ENCODE measurements at places on chromosomes 11 and 22.

GRCh38 chr11:22677153-22677903 is 10.9 kb downstream of the GAS2 start:
- DNase-seq: no peak

GRCh38 chr11:2209900-2210321 is 38.3 kb upstream of the TH start:
- DNase-seq: no peak

DNA sequence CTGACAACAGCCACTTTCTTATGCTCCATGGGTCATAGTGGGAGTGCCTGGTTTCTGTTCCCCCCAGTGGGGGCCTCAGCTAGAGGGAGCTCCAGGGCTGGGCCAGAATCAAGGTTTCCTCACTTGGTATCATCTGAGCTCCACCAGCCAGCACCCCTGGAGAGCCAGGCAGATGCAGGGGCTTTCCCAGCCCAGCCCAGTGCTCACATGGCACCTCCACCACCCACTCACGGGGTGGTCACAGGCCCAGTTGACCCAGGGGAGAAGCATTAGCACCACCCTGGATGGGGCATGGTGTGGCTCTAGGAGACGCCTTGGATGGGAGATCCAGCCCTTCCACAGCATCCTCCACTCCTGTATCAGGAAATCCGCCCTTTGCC is 24.1 kb upstream of the WNT7B start:
- no peak for DNase-seq

DNA sequence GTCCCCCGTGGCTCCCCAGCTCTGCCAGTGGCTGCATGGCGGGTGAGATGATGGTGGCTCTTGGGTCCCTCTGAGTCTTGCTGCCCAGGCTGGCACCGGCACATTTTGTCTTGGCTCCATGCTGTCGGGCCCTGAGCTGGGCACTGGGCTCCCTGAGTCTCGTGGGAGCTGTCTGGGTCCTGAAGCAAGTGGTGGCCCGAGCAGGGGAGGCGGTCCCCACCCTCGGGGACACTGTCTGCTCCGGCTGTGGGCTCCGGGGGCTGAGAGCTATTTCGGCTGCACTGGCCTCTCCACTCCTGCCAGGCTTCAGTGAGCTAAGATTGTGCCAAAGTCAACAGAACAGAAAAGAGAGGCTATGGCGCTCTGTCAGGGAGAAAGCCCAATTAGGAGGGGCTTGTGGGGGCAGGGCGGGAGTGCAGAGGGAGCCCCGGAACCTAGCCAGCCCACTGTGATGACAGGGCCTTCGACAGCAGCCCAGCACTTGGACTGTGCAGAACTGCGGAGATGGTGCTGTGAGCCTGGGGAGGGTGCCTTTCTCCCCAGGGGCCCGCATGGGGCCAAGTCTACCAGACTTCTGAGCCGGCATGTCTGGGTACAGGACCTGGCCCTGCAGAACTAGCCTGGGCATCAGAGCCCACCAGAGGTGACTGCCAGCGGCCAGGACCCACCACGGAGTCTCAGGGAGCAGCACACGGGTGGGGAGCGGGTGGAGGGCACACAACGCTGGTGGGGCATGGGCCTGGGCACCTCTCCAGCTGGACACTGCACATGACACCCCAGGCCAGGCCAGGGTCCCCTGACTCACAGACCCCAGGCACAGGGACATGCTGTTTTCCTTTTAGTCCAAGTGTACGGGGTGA is 38.0 kb downstream of the RTN4R start:
- DNase-seq: no peak

DNA sequence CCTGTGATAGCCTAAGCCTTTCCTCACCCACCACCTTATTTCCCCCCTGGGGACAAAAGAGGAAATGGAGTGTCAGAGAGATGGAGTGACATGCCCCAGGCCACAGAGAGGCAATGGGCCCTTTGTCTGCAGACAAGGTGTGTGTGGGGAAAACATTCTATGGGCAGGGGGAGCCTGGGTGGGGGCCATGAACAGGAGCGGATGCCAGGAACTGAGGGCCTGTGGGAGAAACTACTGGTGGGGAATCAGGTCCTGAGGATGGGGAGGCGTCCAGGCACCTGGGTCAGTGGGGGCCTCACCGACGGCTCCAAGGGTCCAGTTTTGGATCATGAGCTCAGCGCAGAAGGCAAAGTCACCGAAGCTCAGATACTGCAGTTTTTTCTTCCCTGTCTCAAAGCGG is 3.0 kb downstream of the FIBP start:
- no peak for DNase-seq

- DNase-seq: no peak
These were observed 89.2 kb downstream of the TSPAN18 start for GRCh38 chr11:44815917-44816456.

DNA sequence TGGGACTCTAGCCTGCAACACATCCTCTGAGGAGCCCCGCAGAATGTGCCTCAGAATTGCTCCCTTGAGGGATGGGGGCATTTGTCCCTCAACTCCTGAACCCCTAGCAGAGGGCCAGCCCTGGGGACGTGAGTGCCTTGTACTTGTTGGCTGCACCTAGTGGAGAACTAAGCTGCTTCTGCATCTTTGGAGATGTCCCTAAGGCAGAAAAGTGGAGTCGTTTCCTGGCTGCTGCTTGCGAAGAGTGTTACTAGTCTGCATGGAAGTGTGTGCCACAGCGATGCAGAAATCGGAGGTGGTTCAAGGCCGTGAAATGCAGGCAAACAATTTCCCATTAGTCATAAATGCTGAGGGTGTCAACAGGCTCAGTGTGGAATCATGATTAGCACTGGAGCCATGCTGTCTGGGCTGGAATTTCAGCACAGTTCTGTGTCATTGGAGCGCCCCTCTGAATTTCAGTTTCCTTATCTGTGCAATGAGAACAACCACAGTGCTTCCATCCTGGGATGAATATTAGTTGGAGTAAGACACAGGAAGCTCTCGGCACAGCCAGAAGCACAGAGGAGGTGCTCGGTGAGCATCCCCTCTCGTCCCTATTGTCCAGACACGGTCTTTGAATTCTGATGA is 56.5 kb downstream of the MIAT start:
- no peak for DNase-seq

GRCh38 chr11:9104580-9104979 is 13.2 kb upstream of the SCUBE2 start:
- no peak for DNase-seq

- DNase-seq: no peak
These were observed 42.3 kb downstream of the EIF4ENIF1 start for GRCh38 chr22:31447337-31447736.

GRCh38 chr11:66641834-66642233 is 3.3 kb downstream of the RBM4 start:
- no peak for DNase-seq

DNA sequence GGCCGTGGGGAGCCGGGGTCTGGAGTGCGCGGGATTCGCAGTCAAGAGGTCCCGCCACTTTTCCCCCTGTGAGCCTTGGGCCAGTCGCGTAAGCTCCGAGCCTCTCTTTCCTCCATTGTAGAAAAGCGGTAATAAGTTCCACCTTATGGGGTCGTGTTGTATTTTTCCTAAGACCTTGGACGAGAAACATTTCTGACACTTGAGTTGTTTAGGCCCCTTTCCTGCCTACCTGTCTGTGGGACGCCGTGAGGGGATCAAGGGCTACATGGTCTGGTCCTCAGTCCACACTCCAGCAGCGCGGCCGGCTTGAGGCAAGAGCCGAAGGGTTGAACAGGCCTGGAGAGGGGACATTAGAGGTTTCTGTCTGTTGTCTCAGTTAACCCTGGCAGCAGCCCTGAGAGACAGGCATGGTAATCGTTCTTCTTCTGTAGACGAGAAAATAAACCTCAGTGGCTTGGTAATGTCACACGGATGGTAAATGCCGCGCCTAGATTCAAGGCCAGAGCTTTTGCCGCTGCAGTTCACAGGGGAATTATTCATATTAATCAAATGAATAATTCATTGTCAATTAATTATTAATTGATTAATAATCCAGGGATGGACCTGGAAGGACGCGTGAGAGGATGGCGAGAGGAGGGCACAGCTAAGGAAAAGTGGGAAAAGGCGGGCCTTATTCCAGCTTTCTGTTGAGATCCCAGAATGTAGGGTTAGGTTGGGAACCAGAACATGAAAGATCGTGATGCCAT is 545 bp downstream of the FEN1 start:
- no peak for DNase-seq

- DNase-seq: peak; percentile 72
These were observed 77.4 kb upstream of the WNT7B start for GRCh38 chr22:46054091-46055073.

- DNase-seq: no peak
These were observed 2168.8 kb upstream of the RAG2 start for GRCh38 chr11:38766796-38767195.

DNA sequence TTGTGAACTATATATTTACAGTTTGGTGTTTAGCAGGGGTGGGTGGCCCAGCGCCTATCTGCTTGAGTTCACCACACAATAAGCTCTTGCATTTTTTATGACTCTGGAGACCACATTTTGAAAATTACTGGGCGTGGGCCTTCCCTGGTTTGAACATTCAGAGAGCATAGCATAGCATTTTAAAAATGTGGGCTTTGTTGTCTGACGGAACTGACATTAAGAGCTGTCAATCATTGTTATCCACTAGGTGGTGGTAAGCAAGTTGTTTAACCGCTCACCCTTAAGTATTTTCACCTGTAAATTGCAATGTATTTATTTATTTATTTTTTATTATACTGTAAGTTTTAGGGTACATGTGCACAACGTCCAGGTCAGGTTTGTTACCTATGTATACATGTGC is 1.0 kb downstream of the NLRP14 start:
- no peak for DNase-seq

DNA sequence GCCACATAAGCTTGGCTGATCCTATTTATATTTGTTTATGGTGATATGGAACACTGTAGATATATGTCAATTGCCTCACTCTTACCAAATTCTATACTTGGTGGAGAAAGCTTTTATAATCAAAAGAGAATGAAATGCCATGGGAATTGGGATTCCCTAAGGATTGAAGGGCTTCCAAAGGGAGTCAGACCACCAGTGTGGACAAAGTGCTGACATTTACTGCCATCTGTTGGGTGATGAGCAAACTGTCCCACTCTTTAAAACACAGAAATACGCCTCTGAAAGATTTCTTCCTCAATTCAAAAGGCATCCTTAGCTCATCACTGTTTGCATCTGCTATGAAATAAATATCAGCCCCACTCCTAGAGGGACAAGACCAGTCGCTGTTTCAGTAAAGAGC is 7.1 kb downstream of the SLC1A2 start:
- no peak for DNase-seq

DNA sequence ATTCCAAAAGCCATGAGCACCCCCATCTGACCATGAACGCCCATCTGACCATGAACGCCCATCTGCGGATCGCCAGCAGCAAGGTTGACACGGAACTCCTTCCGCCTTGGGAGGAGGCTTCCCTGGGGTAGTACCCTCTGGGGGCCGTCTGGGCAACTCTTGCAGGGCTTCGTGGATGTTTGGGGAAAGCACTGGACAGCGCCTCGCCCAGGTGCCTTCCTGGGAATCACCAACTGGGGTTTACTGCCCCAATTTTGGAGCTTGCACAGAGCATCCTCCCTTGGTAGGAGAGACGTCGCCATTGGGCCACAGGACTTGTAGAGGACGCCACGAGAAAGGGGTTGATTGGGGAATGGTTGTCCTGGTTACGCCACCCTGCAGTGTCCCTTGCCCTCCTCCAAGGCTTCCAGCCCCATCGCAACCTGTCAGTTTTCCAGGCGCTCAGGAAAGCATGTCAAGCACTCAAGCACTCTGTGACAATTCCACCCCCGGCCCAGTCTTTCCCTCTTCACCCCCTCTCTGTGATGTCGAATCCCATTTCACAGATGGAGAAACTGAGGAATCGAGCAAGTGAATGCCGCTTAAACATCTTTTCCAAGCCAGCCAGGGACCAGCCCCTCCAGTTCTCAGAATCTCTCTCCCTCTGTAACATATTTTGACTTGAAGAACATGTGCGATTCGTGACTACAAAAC is 914 bp upstream of the PRDM11 start:
- DNase-seq: no peak

- DNase-seq: peak; percentile 40
These were observed 30.5 kb downstream of the CD82 start for GRCh38 chr11:44595964-44596381.

- DNase-seq: no peak
These were observed 3.3 kb downstream of the IL10RA start for GRCh38 chr11:117989351-117990102.

GRCh38 chr22:33921525-33922348 is 1.5 kb upstream of the LARGE1 start:
- DNase-seq: peak; percentile 10

- DNase-seq: no peak
These were observed 877.3 kb downstream of the BRD1 start for GRCh38 chr22:48950151-48950915.

DNA sequence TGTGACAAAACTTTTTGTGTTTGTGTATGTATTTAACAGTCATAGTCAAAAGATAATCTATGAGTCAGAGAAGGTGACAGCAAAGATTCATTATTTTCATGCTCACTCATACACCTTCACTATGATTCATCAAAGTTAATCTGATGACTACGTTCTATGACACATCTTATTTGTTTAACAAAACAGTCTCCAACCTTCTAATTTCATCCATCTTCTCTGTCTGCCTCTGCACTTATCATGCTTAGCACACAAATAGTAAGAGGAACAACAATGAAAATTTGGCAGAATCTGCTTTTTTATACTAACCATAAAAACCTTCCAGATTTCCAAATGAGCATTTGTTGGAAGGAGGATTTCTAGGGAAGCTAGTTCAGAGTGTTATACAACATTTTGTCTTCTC is 568.9 kb downstream of the LUZP2 start:
- no peak for DNase-seq

GRCh38 chr22:44750481-44750880 is 1.9 kb upstream of the ARHGAP8 start:
- DNase-seq: no peak

- no peak for DNase-seq
These were observed 38.4 kb downstream of the AMBRA1 start for GRCh38 chr11:46555267-46556054.

Measured in CD4-positive, alpha-beta T cell treated with Interleukin-6 for 4 hours (primary cell).